Natural killer cell (primary cell): ENCODE measurements at places on chromosomes 6 and 20. TPM values are rescaled to one million over a fixed set of nuclear protein-coding genes. Genes with fewer than 3 reads are reported as not detected.

- DNase-seq = no peak
- no peaks in the 10 kb centered on the region for H3K36me3 ChIP-seq
- H3K4me3 ChIP-seq = no peak overlapping the region
- no peak overlapping the region for H3K27ac ChIP-seq
- no peaks in the 10 kb centered on the region for H3K27me3 ChIP-seq
- H3K4me1 ChIP-seq = no peaks in the 10 kb centered on the region
These were observed 11.7 kb upstream of the RALY start for GRCh38 chr20:33981964-33982363.

DNA sequence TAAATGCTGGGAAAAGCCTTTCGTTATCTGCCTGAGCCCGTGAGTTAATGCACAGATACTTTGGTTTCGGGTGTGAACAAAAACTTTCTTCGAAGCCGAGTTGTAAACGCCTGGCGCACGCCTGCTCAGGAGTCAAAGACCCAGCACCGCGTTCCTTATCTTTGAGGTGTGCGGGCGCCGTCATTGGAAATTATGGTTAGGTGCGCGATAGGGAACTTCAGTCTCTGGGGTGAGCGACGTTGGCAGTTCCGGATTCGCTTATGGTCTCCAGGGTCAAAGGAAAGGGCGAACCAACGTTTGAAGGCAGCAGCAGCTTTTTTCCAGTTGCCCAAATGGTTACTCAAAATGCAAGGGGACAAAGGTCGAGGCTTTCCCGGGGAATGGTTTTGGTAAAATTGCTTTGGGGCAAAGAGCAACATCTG lies 853 bp downstream of the SLC22A3 start:
- H3K4me3 ChIP-seq = no peak overlapping the region
- no peak overlapping the region for H3K27ac ChIP-seq

DNA sequence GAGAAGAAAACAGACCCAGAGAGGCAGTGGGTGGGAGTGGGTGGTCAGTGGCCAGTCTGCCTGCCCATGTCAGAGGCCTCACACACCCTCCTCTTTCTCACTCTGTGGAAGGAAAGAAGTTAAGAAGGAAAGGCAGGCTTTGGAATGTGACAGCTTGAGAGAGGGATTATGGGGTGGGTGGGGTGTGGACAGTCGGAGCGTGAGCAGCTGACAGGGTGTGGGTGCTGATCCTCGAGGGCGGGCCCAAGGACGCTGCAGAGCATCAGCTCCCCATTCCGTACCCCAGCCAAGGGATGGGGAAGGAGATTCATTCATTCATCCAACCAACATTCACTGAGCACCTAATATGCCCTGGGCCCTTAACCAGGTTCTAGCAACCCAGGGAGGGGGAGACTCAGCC lies 4.8 kb downstream of the TGM6 start:
- no peak overlapping the region for H3K27ac ChIP-seq
- no peaks in the 10 kb centered on the region for H3K36me3 ChIP-seq
- H3K4me3 ChIP-seq = no peak overlapping the region
- DNase-seq = no peak

DNA sequence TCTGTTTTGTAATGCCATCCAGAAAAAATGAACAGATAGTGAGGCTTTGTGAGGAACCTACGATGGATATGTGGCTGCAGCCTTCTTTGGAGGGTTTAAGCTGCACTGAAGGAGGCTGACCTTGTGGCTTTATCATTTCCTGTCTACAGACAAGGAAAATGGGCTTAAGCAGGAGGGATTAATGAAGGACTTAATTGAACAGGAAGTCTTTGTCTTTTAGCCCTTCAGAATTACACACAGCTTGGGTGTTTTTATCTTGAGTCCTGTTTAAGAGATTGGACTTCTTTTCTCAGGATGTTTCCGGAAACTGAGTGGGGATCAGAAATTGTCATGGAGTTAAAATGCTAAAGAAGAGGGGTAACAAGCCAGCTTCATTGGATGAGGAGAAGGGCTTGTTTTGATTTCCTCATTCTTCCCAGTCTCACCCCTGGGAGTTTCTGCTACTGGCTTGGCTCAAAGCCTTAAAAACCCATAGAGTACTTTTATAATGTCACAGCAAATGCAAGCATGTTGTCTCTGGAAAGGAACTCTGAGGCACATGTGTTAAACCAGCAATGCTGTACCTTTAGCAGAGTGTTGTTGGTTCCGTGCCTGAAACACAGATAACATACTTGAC lies 193.6 kb downstream of the JARID2 start:
- H3K27ac ChIP-seq = no peak overlapping the region
- H3K4me3 ChIP-seq = no peak overlapping the region
- no peaks in the 10 kb centered on the region for H3K27me3 ChIP-seq
- no peaks in the 10 kb centered on the region for H3K36me3 ChIP-seq

GRCh38 chr20:57632286-57632685 lies 12.1 kb upstream of the ZBP1 start:
- H3K4me3 ChIP-seq = no peak overlapping the region
- no peaks in the 10 kb centered on the region for H3K36me3 ChIP-seq
- DNase-seq = no peak
- peaks cover 3% of the 10 kb centered on the region for H3K27me3 ChIP-seq
- H3K4me1 ChIP-seq = peaks cover 35% of the 10 kb centered on the region

Gene TRIM31
- not detected for total RNA-seq

Gene CFAP206
- total RNA-seq = not detected

Gene PPP2R5D
- total RNA-seq = 40.1 TPM
